ENCODE measurements at places on chromosomes 11 and 22.

- DNase-seq: no peak
Measured at GRCh38 chr11:59770319-59770718, 15.1 kb downstream of the STX3 start.

DNA sequence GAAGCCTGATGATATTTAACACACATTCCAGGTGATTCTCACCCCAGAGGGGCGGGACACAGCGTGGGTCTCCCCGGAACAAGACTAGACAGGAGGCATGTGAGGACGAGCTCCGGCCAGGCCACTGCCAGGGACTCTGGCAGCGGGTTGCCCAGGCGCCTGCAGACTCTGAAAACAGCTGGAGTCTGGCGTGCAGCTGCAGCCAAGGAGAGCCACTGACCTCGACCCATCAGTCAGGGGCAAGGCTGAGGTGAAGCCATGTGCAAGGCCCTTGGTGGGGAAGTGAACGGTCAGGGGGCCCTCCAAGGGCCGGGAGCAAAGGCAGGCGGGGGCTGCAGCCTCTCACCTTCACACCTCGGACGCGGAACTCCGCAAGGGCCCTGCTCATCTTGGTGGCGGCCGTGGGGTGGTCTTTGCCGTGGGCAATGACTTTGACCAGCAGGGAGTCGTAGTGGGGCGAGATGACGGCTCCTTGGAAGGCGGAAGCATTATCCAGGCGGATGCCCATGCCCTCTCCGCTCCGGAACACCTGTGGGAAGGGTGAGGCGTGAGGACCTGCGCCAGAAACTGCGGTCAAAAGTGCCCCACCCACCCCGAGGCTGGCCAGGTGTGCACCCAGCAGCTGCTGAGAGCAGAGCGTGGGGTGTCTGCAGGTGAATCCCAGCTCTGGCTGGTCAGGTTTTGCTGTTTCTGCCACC is 6.7 kb downstream of the LRFN4 start:
- no peak for DNase-seq

DNA sequence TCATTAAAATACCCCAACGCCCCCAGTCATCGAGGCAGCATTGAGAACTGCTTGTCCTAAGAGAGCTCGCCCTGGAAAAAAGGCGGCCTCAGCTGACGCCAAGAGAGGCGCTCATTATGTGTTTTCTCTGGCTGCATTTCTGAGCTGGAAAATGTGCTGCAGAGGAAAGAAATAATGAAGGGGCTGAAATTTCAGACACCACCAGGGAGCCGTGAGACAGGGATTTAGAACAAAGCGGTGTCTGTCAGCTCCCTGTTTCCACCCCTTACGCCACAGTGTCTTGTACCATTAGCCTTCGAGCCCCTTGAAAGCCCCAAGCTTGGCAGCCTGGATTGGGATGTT is 14.4 kb downstream of the USH1C start:
- no peak for DNase-seq

GRCh38 chr11:6547177-6547576 is 50.1 kb downstream of the DNHD1 start:
- DNase-seq: no peak

GRCh38 chr11:130403967-130404366 is 24.4 kb downstream of the ADAMTS8 start:
- DNase-seq: no peak

GRCh38 chr11:45494738-45495137 is 170.7 kb downstream of the CHST1 start:
- DNase-seq: no peak

DNA sequence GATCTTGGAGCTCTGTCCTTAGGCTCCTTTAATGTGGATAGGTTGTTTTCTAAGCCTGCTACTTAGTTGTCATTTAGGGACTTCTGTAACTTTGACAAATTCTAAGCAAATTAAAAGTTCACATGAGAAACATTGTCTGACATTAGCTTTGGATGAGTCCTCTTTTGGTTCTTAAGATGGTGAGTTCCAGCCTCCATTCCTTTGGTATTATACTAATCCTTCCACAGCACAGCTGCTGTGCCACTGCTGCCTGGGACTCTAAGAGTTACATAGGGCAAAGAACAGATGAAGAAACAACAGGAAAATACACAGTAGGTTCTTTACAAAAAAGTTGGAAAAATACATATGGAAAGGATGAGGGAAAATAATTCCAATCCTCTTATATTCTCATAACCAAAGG is 25.3 kb upstream of the PIK3C2A start:
- DNase-seq: no peak

DNA sequence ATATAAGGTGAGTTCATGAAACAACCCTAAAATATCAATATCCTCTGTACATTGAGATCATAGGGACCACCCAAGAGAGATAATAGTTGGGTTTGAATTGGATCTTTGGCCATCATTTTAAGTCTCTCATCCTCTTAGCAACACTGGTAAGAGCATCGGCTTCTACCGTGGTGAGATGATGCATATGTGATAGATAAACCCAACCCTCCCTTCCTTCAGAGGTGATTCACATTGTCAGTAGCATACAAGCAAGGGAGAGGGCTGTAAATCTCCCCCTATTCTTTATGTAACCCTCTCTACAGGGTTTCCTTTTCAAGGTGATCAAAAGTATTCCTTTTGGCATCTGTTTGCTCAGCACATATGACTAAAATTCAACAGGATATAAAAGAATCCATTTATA is 102.4 kb upstream of the MTMR2 start:
- DNase-seq: no peak

DNA sequence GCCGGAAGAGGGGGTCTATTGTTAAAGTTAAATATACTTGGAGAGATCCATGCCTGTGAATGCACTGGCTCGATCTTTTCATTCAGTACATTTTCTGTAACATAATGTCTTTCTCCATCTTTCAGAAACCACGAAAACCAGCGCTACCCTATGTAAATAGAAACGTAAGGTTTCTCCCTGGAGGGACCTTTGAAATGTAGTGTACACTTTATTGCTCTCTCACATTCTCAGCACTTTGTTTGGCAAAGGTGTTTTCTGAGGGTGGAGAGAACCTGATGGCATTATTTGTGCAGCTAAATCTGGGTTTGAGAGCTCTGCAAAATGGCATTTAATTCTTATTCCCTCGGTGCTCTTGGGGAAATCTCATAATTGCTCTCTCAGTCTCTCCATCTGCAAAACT is 468.4 kb downstream of the NELL1 start:
- DNase-seq: no peak

GRCh38 chr11:109034339-109034696 is 369.4 kb downstream of the DDX10 start:
- DNase-seq: no peak

GRCh38 chr11:81963018-81963417 is 770.6 kb downstream of the FAM181B start:
- DNase-seq: peak; percentile 18

- DNase-seq: peak; percentile 18
Measured at GRCh38 chr11:27705873-27706820, 5.9 kb upstream of the BDNF start.

GRCh38 chr11:126879516-126879915 is 121.1 kb downstream of the KIRREL3 start:
- no peak for DNase-seq

DNA sequence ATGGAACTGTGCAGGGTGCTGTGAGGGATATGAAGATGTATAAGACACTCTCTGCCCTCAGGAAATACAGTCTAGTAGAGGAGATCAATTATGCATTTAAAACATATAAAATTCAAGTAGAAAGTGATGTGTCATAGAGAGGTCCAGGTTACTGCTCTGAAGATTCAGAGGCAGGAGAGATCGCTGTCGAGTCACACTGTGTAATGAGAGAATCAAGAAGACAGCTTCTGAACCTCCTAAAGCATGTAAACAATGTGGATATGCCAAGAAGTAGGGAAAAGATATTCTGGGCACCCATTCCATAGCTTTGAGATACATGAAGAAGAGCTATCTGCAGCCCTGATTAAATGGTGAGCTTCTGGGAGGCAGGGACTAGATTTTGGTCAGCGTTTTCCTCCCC is 16.7 kb downstream of the SSH3 start:
- DNase-seq: no peak

GRCh38 chr22:37043828-37044538 is 7.6 kb upstream of the KCTD17 start:
- DNase-seq: peak; percentile 83

- no peak for DNase-seq
Measured at GRCh38 chr11:34273099-34273498, 84.7 kb downstream of the ABTB2 start.

- DNase-seq: no peak
Measured at GRCh38 chr22:36745301-36745995, 30.5 kb downstream of the IFT27 start.

- no peak for DNase-seq
Measured at GRCh38 chr11:16966930-16967671, 47.1 kb downstream of the PLEKHA7 start.

DNA sequence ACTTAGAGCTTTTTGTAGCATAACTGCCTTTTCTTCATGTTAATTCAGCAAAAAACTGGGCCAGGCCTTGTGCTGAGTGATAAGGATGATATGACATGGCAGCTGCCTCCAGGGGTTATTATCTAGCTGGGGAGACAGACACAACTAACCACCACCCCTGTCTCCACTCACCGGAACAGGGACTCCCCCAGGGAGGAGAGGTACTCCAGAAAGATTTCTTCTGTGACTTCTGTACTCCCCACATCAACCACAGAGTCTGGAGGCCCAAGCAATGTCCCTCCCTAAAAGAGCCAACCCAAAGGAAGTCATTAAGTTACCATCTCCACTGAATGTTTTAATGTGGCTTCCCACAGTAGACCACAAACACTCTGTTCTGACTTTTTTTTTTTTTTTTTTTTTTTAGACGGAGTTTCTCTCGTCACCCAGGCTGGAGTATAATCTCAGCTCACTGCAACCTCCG is 14.3 kb upstream of the PMM1 start:
- peak; percentile 97 for DNase-seq

- no peak for DNase-seq
Measured at GRCh38 chr11:72703267-72704008, 29.2 kb upstream of the PDE2A start.

- DNase-seq: peak; percentile 84
Measured at GRCh38 chr11:73931039-73931645, 19.7 kb upstream of the DNAJB13 start.

GRCh38 chr11:32152216-32152615 is 61.3 kb downstream of the RCN1 start:
- DNase-seq: no peak
